ENCODE measurements at places on chromosomes 6 and 20.

GRCh38 chr6:79506251-79506650 lies 31.0 kb downstream of the LCA5 start:
- no peak for DNase-seq

DNA sequence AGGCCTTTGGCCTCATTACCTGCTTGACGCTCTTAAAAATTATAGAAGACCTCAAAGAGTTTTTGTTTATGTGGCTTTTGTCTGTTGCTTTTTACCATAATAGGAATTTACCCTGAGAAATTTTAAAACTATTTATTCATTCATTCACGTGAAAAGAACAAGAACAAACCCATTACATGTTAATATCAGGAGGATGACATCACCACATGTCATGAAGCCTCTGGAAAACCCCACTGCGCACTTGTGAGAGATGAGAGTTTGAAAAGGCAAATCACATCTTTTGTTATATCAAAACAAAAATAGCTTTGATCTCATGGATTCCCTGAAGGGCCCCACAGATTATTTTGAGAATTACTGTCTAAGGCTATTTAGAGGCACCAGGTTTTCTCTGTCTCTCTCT lies 61.3 kb upstream of the EYA2 start:
- DNase-seq, result no peak

DNA sequence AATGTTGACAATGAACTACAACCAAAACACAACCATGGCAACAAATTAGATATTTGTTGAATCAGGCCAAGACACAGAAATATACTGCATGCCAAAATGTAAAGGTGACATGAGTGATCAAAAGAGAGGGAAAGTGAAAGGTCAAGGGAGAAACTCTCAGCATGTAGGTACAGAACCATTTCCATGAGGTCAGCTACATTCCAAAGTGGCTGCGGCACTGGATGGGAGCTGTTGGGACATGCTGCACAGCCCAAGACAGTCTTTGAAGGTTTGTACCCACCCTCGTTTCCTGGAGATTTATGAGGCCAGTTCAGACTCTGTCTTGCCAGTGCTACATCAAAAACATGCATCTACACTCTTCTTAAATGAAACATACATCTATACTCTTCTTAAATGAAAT lies 579.9 kb downstream of the BMP2 start:
- DNase-seq, result no peak

DNA sequence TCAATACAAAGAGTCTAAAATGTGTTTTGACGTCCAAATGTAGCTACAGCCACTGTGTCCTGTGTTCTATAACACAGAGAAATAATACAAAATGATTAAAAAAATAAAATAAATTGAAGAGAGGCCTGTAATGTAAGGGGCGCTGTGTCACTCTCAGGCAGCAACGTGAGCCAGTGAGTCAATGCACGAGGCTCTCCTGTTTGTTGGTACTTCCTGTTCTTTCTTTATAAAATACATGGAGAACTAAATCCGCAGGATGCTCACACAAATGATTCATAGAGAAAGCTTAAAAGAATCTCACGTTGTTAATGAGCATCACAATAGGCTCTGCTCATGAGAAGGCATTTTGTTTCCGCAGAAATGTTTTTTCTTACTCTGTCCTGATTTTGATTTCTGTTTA lies 635.0 kb upstream of the AGPAT4 start:
- no peak for DNase-seq

- DNase-seq, result no peak
These were observed 95.9 kb upstream of the EMILIN3 start for GRCh38 chr20:41462372-41463161.

All from CD4-positive, alpha-beta T cell treated with Interleukin-6 at 100 ng/mL for 8 hours (primary cell).